GM13976 (cell line): ENCODE measurements at places on chromosomes 11 and 22.

- no peak for DNase-seq
These were observed 2.5 kb upstream of the SUSD2 start for GRCh38 chr22:24178502-24179440.

- DNase-seq: no peak
These were observed 1.9 kb downstream of the CHADL start for GRCh38 chr22:41238570-41239442.

DNA sequence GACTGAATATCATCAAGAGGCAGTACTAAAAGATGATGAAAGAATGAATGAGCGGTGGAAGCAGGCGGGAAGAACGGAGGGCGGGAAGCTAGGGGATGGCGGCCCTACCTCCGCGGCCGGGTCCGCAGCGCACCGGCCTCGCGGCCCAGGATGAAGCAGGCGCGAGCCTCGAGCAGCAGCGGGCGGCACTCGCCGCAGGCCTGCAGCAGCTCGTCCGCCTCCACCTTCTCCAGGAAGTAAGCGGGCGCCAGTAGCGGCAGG is 3.4 kb downstream of the KLHL35 start:
- DNase-seq: no peak

- no peak for DNase-seq
These were observed 35.4 kb upstream of the TREH start for GRCh38 chr11:118714816-118715215.

DNA sequence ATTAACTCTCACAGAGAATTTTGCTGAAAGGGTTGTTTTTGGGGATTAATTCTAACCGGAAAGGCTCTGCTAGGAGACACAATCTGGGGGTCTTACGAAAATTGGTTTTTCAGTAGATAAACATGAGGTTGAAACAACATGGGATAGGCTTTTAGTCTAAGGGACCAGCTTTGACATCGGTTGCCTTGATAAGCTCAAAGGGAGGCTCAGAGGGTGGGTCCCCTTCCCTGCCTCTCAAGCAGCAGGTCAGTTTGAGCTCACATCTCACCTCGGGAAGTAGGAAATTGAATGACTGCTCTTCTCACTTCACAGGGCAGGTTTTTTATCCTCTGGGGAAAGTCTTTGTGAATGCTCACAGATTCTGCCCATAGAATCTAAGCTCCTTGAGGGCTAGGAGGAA is 70.2 kb upstream of the KIRREL3 start:
- DNase-seq: no peak

DNA sequence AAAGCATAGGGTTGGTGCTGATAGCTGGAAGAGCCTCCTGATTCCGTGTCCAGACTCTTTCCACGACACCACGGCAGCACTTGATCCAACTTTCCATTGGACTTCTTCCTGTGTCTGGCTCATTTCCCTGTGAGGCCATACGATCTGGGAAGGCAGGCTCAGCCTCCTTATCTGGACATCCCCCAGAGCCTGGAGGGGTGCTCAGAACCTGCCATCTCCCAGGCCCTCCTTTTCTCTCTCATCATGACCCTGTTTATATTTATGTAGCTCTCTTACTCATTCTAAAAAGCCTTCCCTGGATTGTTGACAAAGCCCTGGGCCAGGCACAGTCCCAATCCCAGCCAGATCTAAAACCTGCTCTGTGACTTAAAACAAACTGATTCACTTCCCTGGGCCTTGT is 7.8 kb upstream of the BCL9L start:
- no peak for DNase-seq

GRCh38 chr11:74485868-74486267 is 7.7 kb downstream of the LIPT2 start:
- no peak for DNase-seq
